Tibial nerve (tissue), 4 donors: ENCODE measurements at places on chromosomes 1 and 21.
A peak's percentile ranks its signal among the peaks of the same experiment; 100 is the strongest.

- no peak overlapping the region for H3K27ac ChIP-seq
- no peaks in the 10 kb centered on the region for H3K4me1 ChIP-seq
- H3K36me3 ChIP-seq, result no peaks in the 10 kb centered on the region
- DNase-seq, result no peak
- H3K4me3 ChIP-seq, result no peak overlapping the region
These were observed 42.7 kb downstream of the TBX15 start for GRCh38 chr1:118945489-118945888.

- H3K4me3 ChIP-seq, result no peak overlapping the region
- no peak overlapping the region for H3K27ac ChIP-seq
- no peaks in the 10 kb centered on the region for H3K27me3 ChIP-seq
- no peaks in the 10 kb centered on the region for H3K36me3 ChIP-seq
- DNase-seq, result no peak
These were observed 92.6 kb downstream of the KIF26B start for GRCh38 chr1:245247356-245247755.

DNA sequence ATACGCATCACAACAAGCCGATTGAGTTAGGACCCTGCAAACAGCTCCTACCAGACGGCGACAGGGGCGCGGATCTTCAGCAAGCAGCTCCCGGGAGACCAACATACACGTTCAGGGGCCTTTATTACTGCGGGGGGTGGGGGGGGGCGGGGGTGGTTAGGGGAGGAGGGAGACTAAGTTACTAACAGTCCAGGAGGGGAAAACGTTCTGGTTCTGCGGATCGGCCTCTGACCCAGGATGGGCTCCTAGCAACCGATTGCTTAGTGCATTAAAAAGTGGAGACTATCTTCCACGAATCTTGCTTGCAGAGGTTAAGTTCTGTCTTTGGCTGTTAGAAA is 162.0 kb downstream of the RUNX1 start:
- H3K27ac ChIP-seq, result peak overlapping the region; percentile 67
- no peaks in the 10 kb centered on the region for H3K36me3 ChIP-seq
- peaks cover 3% of the 10 kb centered on the region for H3K27me3 ChIP-seq
- no peak for DNase-seq

GRCh38 chr1:24714859-24715520 is 30.3 kb upstream of the CLIC4 start:
- peak overlapping the region; percentile 91 for H3K27ac ChIP-seq
- H3K4me3 ChIP-seq, result no peak overlapping the region
- no peak for DNase-seq
- H3K27me3 ChIP-seq, result no peaks in the 10 kb centered on the region
- no peaks in the 10 kb centered on the region for H3K36me3 ChIP-seq
- no peaks in the 10 kb centered on the region for H3K4me1 ChIP-seq
